ENCODE measurements at places on chromosomes 2 and 18. TPM values are rescaled to one million over a fixed set of nuclear protein-coding genes. Genes with fewer than 3 reads are reported as not detected.

Gene FBLN7
- polyA plus RNA-seq: not detected

GRCh38 chr18:9738266-9738969 is 30.3 kb downstream of the RAB31 start:
- no peak for DNase-seq

- DNase-seq: no peak
Measured at GRCh38 chr18:77380695-77381094, 131.0 kb downstream of the GALR1 start.

Gene EFEMP1
- polyA plus RNA-seq: not detected

- peak; percentile 60 for DNase-seq
Measured at GRCh38 chr2:127080938-127081755, 25.8 kb downstream of the BIN1 start.

Gene C2orf78
- not detected for polyA plus RNA-seq

DNA sequence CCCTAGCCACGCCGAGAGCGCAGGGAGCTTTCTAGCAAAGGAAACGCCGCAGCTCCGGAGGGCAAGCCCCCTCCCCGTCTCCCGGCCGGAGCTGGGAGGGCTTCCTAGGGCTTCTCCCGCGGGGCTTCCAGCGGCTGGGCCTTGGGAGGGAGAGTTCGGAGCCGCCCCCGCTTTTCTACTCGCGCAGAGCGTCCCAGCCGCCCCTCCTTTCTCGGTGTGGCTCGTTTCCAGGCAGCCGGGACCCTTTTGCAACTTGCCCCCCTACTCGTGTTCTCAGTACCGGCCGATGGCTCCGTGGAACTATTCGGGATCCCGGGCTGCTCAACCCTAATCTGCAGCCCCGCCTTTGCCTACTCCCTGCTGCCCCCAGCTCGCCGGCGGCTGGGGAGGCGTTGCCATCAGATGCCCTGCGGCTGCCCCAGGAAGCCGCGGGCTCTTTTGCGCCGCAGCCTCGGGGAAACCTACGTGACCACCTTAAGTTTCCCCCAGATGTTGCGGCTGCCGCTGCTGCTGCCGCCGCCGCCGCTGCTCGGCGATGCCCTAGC is 1.5 kb upstream of the NR4A2 start:
- no peak for DNase-seq

DNA sequence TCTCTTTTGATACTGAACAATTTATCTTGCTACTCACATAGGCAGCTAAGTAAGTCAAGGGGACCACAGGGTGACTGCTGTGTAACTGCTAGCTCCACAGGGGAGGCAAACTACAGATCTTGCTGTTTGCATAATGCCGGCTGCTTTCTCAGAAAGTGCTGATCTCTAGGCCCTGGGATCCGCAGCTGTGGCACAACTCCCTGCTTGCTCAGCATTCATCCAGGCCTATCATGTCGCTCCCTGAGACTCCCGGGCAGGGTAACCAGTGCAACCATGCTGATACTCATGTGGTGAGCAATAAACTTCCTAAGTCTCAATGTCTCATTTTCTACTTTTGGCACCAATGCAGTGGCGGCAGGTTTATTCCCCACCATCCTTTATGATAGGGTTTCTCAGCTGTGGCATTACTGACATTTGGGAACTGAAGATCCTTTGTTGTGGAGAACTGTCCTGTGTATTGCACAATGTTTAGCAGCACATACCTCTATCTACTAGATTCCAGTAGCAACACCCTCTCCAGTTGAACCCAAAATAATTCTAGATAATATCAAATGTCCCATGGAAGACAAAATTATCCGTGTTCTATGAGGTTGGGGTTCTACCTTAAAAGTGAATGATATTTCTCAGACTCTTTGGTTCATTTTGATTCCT is 1101.3 kb downstream of the LRP1B start:
- no peak for DNase-seq

DNA sequence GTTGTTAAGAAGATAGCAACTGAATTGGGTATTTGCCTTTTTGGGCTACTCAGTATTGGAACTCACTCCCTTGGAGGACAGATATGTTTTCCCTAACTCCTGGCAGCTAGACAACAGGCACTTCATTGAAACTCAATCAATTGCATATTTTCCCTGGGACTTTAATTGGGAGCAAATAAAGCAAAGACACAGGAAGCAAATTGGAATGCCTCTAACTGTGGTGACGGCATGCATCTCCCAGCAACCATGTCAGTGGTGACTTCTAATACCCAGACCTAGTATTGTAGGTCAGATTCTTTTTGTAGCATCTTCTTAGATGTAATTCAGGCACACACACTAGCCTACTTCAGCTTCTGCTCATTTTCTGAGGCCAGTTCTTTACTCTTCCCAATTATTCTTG is 164.2 kb upstream of the SETBP1 start:
- DNase-seq: no peak

DNA sequence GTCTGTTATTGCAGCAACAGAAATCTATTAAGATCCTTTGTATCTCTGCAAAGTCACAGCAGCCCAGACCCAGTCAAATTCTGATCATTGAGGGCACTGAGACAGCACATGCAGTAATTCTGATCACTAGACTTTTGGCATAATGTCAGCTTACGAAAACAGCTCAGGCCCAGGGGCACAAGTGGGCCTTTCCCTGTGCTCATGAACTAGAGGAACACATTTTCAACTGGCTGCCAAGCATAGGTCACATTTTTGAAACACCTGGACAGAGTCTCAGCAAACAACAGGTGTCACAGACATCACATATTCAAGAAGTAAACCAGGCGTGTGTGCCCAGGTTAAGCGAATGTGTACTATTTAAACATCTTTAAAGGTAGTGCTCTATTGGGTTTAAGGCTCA is 13.7 kb downstream of the DOCK10 start:
- no peak for DNase-seq

Gene ARHGAP28
- not detected for polyA plus RNA-seq

- no peak for DNase-seq
Measured at GRCh38 chr2:150358468-150358807, 129.0 kb downstream of the RND3 start.

GRCh38 chr18:59114160-59114559 is 25.5 kb upstream of the SEC11C start:
- no peak for DNase-seq

Gene IL1R2
- polyA plus RNA-seq: 12.0 TPM

GRCh38 chr2:198004173-198004572 is 199.8 kb downstream of the PLCL1 start:
- no peak for DNase-seq

DNA sequence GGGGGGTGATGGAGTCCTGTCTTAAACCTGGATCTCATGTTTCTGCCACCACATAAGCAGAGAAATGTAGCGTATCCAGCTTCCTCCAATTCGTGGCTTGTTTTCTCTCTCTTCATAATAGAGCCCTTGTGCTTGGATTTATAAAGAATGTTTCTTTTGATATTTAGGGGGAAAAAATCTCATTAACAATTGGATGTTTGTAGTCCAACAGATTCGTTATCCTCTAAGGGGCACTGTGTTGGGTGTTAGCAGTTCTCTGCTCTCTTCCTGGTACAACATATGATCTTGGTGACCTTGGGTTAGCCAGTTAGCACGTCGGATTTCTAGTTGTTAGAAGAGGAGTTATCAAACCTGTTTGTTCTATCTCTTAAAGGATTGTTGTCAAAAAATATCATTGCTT is 127.8 kb downstream of the FMNL2 start:
- DNase-seq: no peak

GRCh38 chr2:27569398-27569797 is 13.4 kb upstream of the ZNF512 start:
- DNase-seq: no peak

- no peak for DNase-seq
Measured at GRCh38 chr18:63005306-63005705, 290.0 kb downstream of the PHLPP1 start.

Gene SOCS6
- polyA plus RNA-seq: 4.8 TPM

DNA sequence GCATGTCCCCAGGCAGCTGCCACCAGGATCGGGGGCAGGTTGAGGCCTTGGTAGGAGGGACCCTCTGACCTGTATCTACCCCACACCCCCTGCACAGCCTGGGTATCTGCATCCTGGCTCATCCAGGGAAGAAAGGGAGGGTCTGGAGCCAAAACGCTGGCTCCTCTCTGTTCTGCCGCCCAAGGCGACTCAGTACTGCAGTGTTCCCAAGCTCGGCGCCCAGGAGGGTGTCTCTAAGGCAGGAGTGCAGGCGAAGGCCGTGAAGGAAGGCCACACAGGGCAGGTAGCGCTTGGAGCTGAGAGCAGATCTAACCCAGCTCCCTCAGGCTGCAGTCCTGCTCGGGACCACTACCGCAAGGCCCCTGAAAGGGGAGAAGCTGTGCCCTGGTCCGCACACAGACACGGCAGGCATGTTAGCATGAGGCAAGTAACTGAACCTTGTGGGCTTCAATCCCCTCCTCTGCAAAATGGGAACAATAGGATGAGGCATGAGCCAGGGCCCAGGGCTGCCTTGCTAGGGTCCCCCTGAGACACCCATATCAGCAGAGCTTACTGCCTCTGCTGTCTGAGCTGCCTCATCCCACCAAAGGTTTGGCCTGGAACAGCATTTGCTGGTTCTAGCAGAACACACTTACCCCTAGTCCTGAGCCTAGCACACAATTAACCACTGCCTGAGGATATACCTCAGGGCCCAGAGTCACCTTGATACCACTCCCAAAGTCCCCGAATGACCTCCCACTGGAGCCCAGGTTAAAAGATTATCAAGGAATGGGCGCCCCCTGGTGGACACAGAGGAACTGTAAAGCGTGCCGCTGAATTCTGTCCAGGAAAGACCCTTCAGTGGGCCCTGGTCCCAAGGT is 6.5 kb downstream of the PTMA start:
- peak; percentile 75 for DNase-seq

- DNase-seq: no peak
Measured at GRCh38 chr2:190121971-190122370, 59.4 kb upstream of the MSTN start.
